ENCODE measurements at places on chromosomes 13 and 19. TPM values are rescaled to one million over a fixed set of nuclear protein-coding genes. Genes with fewer than 3 reads are reported as not detected.
A peak's percentile ranks its signal among the peaks of the same experiment; 100 is the strongest.

The DAND5 gene
- total RNA-seq: not detected

The KLF5 gene
- 2.2 TPM for total RNA-seq

The PLPPR3 gene
- total RNA-seq: 6.9 TPM

DNA sequence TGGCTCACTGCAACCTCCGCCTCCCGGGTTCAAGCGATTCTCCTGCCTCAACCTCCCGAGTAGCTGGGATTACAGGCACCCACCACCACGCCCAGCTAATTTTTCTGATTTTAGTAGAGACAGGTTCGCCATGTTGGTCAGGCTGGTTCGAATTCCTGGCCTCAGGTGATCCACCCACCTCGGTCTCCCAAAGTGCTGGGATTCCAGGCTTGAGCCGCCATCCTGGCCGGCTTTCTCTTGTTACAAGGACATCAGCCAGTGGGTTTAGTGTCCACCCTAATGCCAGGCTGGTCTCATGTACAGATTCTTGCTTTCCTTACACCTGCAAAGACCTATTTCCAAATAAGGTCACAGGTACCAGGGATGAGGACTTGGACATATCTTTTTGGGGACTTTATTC is 6.8 kb downstream of the PIK3R2 start:
- H3K27me3 ChIP-seq: no peaks in the 10 kb centered on the region
- no peaks in the 10 kb centered on the region for H3K36me3 ChIP-seq
- no peak overlapping the region for H3K27ac ChIP-seq
- peaks cover 14% of the 10 kb centered on the region for H3K4me1 ChIP-seq
- no peak for DNase-seq
- no peak overlapping the region for H3K4me3 ChIP-seq

DNA sequence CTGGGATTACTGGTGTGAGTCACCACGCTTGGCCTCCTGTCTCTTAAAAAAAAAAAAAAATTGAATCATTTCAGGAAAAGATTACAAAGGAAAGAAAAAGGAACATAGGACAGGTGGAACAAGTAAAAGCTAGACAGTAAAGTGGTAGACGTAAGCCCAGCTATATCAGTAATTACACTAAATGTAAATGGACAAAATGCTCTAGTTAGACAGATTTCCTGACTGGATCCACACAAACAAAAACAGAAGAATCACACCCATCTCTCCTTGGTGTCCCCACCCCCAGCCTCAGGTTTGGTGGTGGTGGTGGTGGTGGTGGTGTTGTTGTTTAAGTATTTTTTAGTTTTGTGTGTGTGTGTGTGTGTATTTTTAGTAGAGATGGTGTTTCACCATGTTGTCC is 6.3 kb upstream of the SPIB start:
- DNase-seq: no peak
- H3K27ac ChIP-seq: no peak overlapping the region
- H3K4me3 ChIP-seq: no peak overlapping the region
- H3K36me3 ChIP-seq: peaks cover 8% of the 10 kb centered on the region
- H3K4me1 ChIP-seq: no peaks in the 10 kb centered on the region

- no peak for DNase-seq
- no peaks in the 10 kb centered on the region for H3K4me1 ChIP-seq
- no peak overlapping the region for H3K27ac ChIP-seq
- H3K27me3 ChIP-seq: no peaks in the 10 kb centered on the region
- H3K4me3 ChIP-seq: no peak overlapping the region
These were observed 312.8 kb upstream of the GPC6 start for GRCh38 chr13:92913840-92914239.

DNA sequence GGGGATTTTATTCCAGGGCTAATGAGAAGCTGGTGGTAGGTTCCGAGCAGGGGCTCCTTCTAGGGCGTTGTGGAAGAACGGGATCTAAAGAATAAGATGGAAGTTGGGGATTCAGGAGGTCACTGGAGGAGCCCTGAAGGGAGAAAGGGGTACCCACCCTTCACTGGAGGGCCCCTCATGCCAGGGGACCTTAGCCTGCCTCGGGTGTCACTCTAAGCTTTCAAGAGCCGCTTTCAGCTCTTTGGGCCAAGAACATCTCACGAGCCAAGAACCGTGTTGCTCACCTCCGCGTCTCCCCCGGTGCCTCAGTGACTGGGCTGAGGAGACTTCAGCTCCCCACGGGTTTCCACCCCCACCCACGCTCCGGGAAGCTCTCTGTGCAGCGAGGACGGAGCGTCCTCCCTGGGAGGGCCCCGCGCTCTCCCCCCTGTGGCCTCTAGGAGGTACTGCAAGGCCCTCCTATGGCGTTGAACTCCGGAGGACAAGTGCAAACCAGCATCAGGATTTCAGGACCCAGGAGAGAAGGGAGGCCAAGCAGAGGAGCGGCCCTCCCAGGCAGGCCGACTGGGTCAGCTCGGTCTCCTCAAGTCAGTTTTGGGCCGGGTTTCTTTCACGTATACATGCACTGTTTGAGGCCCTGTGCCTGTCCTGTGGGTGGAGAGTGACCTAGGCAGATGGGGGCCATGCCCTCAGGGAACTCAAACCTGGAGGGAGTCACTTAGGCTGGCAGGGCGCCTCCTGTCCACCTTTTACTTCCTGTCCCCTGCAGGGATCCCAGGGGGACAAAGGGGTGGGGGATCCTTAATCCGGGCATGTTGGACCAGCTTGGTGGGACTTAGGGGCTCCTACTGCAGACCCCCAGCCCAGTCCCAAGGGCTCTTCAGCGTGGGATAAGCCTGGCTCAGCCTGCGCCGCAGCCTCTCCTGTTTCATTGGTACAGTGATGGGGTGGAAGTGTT is 5.1 kb upstream of the KRTDAP start:
- H3K4me1 ChIP-seq: no peaks in the 10 kb centered on the region
- DNase-seq: peak; percentile 27
- no peaks in the 10 kb centered on the region for H3K36me3 ChIP-seq
- no peaks in the 10 kb centered on the region for H3K27me3 ChIP-seq
- H3K4me3 ChIP-seq: no peak overlapping the region

- H3K27me3 ChIP-seq: no peaks in the 10 kb centered on the region
- H3K4me3 ChIP-seq: peak overlapping the region; percentile 93
- H3K27ac ChIP-seq: peak overlapping the region; percentile 97
- no peak for DNase-seq
- H3K36me3 ChIP-seq: no peaks in the 10 kb centered on the region
- H3K4me1 ChIP-seq: no peaks in the 10 kb centered on the region
These were observed 569 bp downstream of the POLR1D start for GRCh38 chr13:27622102-27622820.

DNA sequence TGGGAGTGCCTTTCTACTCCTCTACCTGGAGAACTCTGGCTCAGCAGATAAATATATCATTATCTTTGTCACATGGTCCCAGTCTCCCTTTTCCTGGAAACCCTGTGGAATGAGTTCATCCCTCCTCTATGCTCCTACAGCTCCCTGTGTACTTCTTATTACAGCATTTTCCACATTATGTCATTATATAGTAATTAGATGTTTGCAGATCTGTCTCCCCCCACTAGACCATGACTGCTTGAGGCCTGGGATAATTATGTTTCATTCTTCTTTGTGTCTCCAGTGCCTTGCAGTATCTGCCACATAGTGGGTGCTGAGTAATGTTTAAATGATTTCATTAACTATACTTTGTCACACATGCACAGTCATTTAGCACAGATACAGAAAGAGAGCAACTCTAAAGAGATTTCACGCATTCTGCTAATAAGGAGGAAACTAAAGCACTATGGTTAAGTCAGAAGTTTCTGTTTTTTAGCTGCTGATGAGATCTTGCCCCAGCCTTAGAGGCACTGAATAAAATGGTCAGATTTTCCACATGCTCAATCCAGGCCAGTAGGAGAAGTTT is 66.1 kb upstream of the DIAPH3 start:
- no peak overlapping the region for H3K27ac ChIP-seq
- DNase-seq: no peak
- H3K27me3 ChIP-seq: no peaks in the 10 kb centered on the region
- no peaks in the 10 kb centered on the region for H3K36me3 ChIP-seq
- H3K4me1 ChIP-seq: no peaks in the 10 kb centered on the region
- no peak overlapping the region for H3K4me3 ChIP-seq

All from breast epithelium (tissue), 4 donors.